ENCODE measurements at places on chromosomes 7 and 10.

GRCh38 chr10:97190450-97190849 lies 4.7 kb upstream of the SLIT1 start:
- DNase-seq, result no peak

GRCh38 chr10:102347236-102347828 lies 48.2 kb upstream of the NFKB2 start:
- DNase-seq, result no peak

DNA sequence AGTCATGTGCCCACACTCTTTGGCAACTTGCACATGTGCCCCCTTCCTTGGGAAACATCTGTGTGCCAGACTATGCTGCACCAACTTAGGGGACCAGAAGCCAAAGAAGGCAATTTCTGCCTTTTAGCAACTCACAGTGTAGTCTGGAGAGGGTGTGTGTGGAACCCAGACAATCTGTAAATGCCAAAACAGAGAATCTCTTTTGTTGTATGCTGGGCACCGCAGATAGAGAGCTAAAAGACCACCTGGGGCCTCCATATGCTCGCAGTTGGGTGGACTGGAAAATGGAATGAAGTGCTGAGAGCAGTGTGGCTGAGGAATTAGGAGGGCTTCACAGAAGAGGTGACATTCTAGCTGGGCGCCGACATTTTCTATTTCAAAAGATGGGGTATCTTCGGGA lies 26.4 kb downstream of the UBTD1 start:
- DNase-seq, result no peak

GRCh38 chr10:112782200-112782907 lies 167.7 kb upstream of the TCF7L2 start:
- DNase-seq, result no peak

GRCh38 chr7:28675429-28675828 lies 263.1 kb downstream of the CREB5 start:
- DNase-seq, result no peak

DNA sequence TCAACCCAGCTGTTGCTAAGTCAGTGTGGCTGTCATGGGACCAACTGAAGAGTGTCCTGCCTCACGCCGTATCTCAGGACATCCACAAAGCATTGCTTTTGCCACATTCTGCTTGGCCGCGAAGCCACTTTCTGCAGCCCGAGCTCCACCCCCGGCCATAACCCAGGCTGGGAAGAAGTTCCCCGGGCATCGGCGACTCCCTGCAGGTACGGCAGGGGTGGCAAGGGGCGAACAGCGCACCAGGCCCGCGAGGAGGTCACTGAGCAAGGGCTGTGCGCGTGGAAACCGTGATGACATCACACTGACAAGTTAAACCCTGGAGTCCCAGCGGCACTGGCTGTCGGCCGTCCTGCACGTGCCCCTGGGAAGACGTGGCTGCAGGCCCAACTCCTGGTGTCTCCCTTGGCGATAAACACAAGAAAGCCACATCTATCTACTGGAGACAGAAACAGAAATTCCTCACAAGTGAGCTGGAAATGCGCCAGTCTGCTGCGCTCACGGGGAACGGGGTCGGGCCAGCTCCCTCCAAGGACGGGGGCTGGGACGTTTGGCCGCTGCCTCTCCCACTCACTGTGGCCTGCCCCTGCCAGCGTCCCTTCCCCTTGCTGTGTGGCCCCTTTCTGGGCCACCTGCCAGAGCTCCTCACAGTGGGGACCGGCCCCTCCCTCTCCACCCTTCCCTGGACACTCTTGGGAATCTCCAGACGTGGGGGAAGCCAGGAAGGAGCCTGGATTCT lies 326.3 kb downstream of the DNAJB6 start:
- no peak for DNase-seq
